ENCODE measurements at places on chromosomes 7 and 10. TPM values are rescaled to one million over a fixed set of nuclear protein-coding genes. Genes with fewer than 3 reads are reported as not detected.

DNA sequence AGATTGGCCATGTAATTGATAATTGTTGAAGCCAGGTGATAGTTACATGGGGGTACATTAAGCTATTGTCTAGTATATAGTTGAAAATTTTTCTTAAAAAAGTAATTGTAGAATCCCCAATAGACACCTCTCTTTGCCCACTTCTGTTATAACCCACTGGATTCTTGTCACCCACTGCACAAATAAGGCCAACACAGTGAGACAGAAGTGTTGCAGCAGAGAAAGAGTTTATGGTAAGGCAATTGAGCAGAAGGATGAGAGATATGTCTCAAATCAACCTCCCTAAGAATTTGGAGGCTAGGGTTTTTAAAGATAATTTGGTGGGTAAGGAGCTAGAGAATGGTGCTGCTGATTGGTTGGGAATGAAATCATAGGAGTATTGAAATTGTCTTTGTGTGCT lies 270.3 kb upstream of the TAC1 start:
- no peak for DNase-seq

DNA sequence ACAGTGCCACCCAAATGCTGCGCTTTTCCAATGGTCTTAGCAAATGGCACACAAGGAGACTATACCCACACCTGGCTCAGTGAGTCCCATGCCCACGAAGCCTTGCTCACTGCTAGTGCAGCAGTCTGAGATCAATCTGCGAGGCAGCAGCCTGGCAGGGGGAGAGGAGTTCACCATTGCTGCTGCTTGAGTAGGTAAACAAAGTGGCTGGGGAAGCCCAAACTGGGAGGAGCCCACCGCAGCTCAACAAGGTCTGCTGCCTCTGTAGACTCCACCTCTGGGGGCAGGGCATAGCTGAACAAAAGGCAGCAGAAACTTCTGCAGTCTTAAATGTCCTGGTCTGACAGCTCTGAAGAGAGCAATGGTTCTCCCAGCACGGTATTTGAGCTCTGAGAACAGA lies 891.2 kb downstream of the PCDH15 start:
- DNase-seq, result no peak

- no peak for DNase-seq
Observed at GRCh38 chr7:28520074-28521015, 108.0 kb downstream of the CREB5 start.

- DNase-seq, result no peak
Observed at GRCh38 chr10:36538953-36539586, 586.3 kb upstream of the ANKRD30A start.

GRCh38 chr7:44048031-44048795 lies 3.7 kb downstream of the DBNL start:
- DNase-seq, result no peak

GRCh38 chr7:16758631-16759611 lies 5.4 kb downstream of the TSPAN13 start:
- no peak for DNase-seq

- no peak for DNase-seq
Observed at GRCh38 chr10:97178074-97178473, 7.7 kb downstream of the SLIT1 start.

GRCh38 chr10:124126145-124126982 lies 33.0 kb upstream of the CHST15 start:
- no peak for DNase-seq

DNA sequence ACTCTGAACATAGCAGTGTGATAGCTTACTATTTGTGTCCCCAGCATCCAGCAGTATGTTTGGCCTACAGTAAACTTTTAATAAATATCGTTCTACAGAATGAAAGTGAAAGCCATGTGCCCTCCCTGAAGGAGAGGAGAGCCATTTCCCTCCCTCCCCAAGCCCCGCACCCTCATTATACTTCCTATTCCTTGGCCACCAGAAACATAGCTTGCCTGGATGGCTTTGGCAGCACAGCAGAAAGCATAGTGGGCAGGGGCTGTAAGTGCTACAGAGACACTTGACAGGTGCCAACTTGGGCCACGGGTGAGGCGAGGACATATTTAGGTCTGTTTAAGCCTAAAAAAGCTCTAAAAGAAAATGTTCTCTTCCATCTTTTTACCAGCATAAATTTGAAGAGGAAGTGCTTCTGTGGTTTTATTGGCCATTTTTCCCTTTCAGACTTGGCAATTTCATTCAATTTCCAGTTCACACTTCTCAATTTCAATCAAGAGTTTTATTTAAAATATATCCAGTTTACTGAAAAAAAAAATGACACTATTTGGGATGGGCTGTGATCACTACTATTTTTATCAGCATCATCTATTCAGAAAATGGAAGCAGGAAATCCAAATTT lies 12.7 kb downstream of the HHEX start:
- no peak for DNase-seq

DNA sequence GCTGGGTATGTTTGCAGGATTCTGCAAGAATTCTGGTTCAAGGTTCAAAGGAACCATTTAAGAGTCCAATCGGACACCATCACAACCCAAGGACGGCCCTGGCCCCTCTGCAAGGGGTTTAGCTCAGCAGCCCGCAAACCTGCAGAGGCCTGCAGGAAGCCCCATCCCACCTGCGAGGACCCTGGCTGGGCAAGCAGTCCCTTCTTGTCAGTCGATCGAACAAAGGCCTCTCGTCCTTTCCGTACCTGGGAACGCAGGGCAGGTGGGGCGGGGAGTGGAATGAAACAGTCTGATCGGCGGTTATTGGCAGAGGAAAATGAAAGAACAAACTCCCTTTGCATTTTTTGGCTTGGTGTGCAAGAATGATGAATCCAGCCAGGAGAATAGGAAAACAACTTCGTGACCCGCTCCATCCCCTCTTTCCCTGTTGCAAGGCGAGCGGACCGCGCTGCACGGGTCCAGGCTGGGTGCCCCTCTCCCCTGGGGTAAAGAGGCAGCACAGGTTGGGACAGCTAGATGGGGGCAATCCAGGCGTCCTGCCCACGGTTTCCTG lies 73.7 kb downstream of the INSIG1 start:
- no peak for DNase-seq

GRCh38 chr7:139043823-139044812 lies 8.3 kb upstream of the ZC3HAV1L start:
- no peak for DNase-seq

- no peak for DNase-seq
Observed at GRCh38 chr7:150335108-150335773, 6.2 kb downstream of the RARRES2 start.

GRCh38 chr10:78955206-78955605 lies 113.6 kb upstream of the ZMIZ1 start:
- no peak for DNase-seq

DNA sequence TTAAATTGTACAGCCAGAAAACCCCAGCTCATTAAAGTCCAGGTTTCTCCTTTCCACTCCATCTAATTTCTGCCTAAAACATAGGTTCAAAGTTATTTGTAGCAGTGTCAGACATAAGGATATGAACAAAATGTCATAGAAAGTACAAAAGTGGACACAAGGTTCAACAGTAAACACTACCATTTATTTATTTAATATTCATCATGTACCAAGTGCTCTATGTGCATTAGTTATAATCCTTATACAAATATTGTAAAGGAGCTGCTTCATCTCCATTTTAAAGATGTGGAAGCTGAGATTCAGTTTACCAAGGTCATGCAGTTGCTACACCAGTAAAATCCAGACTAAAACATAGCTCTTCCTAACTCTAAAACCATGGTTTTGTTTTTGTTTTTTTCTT lies 52.0 kb upstream of the CDK1 start:
- DNase-seq, result no peak

DNA sequence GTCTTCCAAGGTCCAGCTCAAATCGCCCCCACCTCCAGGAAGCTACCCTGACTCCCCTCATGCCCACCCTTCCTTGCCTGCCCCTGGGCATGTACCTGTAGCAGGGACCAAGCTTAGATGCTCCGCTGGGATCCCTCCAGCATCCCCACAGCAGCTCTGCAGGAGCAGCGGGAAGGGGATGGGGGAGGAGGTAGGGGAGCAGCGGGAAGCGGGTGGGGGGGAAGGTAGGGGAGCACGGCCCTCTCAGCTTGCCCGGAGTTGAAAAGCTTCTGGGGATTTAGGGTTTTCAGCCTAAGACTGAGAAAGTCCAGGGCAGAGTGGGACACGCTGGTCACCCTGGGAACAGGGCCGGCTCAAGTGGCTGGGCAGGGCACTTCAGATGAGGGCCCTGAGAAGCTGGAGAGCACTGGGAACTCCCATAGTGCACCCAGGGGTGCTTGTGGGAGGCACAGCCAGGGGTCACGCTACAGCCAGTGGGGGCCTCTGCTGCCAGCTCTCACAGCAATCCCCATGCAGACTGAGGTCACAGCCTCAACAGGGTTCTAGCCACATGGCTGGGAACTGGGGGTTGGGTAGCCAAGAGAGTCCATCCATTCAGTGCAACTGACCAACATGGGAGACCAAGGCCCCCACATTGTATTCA lies 13.4 kb downstream of the WDR86 start:
- no peak for DNase-seq

DNA sequence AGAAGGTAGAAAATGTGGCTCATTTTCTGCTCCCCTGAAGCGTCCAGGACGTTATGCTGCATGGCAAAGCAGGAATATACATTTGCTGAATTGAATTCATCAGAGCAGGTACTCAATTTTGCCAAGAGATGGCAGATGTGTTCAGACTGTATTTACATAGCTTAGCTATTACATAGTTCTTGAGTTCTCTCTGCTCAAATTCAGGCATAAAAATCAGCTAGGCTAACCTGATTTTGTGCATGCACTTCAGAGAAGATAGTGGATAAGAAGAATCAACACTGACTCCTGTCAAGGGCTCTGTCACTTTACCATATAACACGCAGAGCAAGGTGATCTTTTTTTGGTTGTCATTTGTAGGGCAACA lies 209.2 kb upstream of the FAM3C start:
- DNase-seq, result no peak

- no peak for DNase-seq
Observed at GRCh38 chr7:50664461-50664922, 99.3 kb upstream of the DDC start.

GRCh38 chr7:774161-775109 lies 47.4 kb upstream of the PRKAR1B start:
- DNase-seq, result no peak

DNA sequence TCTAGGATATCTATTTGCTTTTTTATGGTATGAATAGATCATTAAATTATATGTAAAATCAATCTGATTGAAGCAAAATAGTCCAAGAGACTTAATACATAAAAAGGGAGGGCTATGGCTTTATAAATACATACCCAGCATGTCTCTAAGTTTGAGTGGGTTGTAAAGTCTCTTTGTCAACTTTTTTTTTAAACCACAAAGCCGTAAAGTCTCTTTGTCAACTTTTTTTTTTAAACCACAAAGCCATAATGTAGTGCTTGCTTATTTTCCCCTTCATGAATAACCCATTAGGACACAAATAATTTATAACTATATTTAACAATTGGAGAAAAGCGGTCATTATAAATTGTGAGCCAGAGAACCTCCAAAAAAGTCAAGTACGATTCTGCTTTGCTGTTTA lies 5.7 kb downstream of the HECTD2 start:
- no peak for DNase-seq

- DNase-seq, result peak; percentile 38
Observed at GRCh38 chr7:79454361-79454960, 994 bp upstream of the MAGI2 start.

DNA sequence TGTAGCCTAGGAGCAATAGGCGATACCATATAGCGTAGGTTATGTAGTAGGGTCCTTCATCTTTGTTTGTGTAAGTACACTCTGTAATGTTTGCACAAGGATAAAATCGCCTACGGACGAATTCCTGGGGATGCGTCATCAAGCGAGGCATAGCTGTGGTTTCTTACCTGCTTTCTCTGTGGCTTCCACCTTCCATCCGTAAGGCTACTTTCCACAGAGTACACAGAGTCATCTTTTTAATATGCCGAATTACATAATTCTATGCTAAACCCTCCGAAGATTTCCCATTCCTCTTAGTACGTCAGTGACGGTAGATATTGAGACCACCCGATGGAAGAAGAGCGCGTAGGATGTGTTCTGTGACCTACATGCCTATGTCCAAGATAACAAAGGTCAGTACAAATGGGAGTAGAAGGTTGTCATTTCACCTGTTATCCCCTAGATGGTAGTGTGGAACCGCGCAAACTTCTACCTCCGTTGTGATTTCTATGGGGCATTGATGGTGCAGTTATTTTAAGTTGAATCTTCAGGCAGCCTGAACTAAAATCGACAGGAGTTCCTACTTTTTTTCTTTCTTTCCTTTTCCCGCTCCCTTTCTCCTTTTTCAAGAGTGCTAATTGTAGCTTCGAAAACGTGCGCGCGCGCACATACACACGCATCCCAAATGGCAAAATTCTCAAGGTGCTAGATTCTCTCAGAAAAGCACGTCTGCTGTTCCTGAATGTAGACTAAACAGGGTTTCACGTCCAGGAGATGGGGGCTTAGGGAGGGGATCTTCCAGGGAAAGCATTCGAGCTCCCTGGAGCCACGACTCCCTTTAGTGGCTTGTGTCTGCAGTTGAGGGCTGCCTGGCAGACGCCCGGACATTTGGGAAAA lies 111.7 kb upstream of the MBL2 start:
- peak; percentile 83 for DNase-seq

DNA sequence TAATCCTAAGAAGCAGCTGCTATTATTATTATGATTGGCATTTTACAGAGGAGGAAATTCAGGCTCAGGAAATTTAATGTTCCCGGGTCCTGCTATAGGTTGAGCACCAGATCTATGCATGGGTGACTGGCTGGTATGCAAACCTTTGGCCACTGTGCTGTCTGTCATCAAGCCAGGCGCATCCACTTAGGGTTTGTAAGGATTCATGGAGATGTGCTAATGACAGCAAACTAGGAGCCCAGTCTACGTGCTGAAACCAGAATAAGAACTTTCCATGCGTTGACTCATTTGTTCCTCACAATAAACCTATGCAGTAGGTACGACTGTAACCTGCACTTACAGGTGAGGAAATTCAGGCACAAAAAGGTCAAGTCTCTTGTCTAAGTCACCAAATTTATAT lies 64.5 kb upstream of the ZMIZ1 start:
- peak; percentile 35 for DNase-seq

DNA sequence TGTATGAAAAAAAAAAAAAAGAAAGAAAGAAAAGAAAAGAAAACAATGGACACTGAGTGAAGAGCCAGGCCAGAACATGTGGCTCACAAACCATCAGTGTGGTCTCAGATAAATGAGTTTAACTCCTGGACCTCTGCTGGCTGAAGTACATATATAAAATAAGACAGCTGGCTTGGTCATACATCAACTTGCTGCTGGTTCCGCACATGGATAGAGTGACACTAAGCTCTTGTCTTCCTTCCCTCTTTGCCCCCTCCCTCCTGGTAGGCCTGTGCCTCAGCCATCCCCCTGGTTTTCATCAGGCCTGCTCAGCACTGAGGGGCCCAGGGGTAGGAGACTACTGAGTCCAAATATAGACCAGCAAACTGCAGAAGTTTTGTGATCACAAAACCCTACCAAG lies 58.1 kb upstream of the DGKI start:
- DNase-seq, result no peak

The SFRP4 gene
- polyA plus RNA-seq, result 2.2 TPM

The ZNF727 gene
- 0.32 TPM for polyA plus RNA-seq

The ADAP1 gene
- polyA plus RNA-seq, result 11.0 TPM

The RPEL1 gene
- polyA plus RNA-seq, result 0.18 TPM

The PPP1R9A gene
- polyA plus RNA-seq, result 40.1 TPM

The NEUROG3 gene
- not detected for polyA plus RNA-seq

The RRP12 gene
- polyA plus RNA-seq, result 28.1 TPM

Data from left kidney (tissue), 8 donors.